ENCODE measurements at places on chromosomes 5 and 9.

- peak; percentile 81 for DNase-seq
These were observed 4.1 kb downstream of the PTGS1 start for GRCh38 chr9:122374885-122375420.

DNA sequence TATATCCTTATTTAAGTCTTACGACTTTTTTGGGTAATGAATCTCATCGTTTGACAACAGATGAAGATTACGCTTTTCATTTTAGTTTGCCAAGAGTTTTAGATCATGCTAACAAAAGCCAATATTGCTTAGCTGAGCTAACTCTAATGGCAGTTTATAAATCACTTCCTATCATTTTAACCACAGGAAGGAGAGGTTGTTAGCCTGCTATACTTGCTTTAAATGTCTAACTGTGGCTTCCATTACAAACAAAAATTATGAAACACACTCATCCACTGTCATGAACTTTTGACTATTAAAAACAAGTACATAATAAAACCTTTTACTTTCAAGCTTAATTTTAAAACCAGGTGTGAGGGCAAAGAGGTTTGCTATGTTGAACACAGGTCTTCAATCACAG, 53.7 kb upstream of the ANKH start:
- no peak for DNase-seq

DNA sequence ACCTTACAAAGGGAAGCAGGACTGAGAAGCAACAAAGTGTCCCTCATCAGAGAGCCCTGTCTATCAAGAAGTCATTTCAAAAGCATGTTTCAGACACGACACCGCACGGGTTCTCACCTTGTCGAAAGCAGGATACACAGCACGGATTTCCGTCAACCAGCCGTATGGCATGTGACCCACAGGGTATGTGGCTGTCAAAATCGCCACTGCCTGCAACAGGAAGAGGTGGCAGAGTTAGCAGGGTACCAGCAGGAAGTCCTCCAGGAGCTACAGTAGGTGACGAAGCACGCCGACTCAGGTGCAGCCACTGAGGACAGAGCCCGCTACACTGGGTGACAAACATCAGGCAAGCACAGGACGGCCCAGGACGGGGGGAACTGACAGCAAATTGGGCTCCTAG, 81.2 kb downstream of the OTULIN start:
- no peak for DNase-seq

DNA sequence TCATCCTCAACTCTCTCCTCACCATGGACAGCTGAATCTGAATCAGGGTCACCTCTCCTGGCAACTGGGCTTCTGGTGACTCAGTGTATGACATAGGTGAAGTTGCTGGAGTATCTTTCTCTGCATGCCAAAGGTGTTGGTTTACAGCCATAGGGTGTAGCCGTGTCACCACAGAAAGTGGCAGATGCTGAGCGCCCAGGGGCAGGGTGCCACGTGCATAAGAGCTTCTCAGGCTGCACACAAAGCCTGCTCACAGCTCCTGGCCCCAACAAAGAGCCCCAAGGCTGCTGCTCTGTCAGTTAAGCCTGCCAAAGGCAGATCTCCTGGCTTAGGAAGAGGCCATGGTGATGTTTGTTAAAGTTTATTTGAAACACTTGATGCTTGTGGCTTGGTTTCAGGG, 297.7 kb upstream of the WWC1 start:
- DNase-seq = no peak

- peak; percentile 27 for DNase-seq
These were observed 3.0 kb upstream of the FAM13B start for GRCh38 chr5:138035605-138036537.

GRCh38 chr9:128631636-128632035, 25.0 kb downstream of the DYNC2I2 start:
- no peak for DNase-seq

GRCh38 chr5:7074176-7074575, 321.8 kb upstream of the ADCY2 start:
- no peak for DNase-seq
